Daoy (cell line): ENCODE measurements at places on chromosomes 5 and 9. TPM values are rescaled to one million over a fixed set of nuclear protein-coding genes. Genes with fewer than 3 reads are reported as not detected.

Gene LEAP2
- 0.17 and 0.68 TPM in 2 replicates for total RNA-seq

Gene OR1J4
- total RNA-seq, result not detected in 2 replicates

Gene TMC1
- not detected in 2 replicates for total RNA-seq

Gene ADGRD2
- 0.23 TPM in 1 of 2 replicates, not detected in the other for total RNA-seq

Gene STPG3
- not detected in 2 replicates for total RNA-seq

Gene SLCO6A1
- 0.48 TPM in 1 of 2 replicates, not detected in the other for total RNA-seq

Gene TERT
- 3.9 and 8.8 TPM in 2 replicates for total RNA-seq

Gene RMRP
- 3,813 and 4,416 TPM in 2 replicates for total RNA-seq

Gene ENTR1
- total RNA-seq, result 85.3 and 88.0 TPM in 2 replicates

Gene BRINP1
- total RNA-seq, result not detected in 2 replicates

Gene OLFML2A
- total RNA-seq, result 3.9 and 5.7 TPM in 2 replicates

Gene CYSRT1
- 0.91 TPM in 1 of 2 replicates, not detected in the other for total RNA-seq

Gene ACSL6
- total RNA-seq, result 0.06 and 0.46 TPM in 2 replicates

Gene PAEP
- total RNA-seq, result not detected in 2 replicates

Gene ACOT12
- not detected in 2 replicates for total RNA-seq

Gene EXOC3
- 32.3 and 35.7 TPM in 2 replicates for total RNA-seq

Gene C5orf34
- 15.6 and 17.2 TPM in 2 replicates for total RNA-seq

Gene STC2
- 144 and 149 TPM in 2 replicates for total RNA-seq

DNA sequence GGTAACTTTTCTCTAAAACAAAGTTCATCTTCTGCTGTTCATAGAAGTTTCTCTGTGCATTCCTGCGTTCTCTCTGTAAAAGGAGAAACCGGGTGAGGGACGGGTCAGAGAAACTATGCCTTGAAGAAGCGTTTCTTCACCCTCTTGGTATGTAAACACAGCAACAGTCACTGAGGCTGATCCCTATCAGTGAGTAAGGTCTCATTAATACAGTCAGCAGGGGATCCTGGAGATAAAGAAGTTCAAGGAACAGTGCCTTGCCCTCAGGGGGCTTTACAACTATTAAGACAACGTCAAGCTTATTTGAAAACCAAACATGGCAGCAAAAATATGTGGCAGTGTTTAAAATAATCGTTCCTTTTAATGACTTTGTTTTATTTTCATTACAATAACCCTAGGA is 202.9 kb upstream of the IL12B start:
- peak; percentile 37 for DNase-seq

DNA sequence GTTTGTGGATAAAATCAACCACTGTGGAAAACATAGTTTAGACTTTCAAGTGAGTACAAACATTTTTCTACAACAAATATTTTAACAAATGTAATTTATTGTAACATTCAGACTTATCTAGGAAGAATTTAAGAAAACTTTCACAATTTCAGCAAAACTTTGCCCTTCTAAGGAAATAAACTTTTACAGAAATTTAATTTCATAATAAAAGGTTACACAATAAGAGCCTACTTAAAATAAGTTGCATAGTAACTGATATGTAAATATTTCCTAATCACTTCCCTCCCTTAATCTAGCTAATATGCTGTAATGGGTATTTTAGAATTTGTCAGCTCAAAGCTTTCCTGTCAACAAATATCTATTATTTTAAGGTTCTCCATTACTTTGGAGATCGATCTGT is 1899.9 kb downstream of the MAT2B start:
- DNase-seq, result no peak

DNA sequence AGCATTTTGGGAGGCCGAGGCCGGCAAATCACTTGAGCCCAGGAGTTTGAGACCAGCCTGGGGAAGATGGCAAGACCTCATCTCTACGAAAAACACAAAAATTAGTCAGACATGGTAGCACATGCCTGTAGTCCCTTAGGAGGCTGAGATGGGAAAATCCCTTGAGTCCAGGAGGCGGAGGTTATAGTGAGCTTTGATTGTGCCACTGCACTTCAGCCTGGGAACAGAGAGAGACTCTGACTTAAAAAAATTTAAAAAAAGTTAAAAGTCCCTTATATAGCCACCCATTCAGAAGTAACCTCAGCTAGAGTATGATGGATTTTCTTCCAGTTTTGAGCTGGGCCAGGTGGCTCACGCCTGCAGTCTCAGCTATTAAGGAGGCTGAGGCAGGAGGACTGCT is 72.4 kb downstream of the UGCG start:
- peak; percentile 82 for DNase-seq

DNA sequence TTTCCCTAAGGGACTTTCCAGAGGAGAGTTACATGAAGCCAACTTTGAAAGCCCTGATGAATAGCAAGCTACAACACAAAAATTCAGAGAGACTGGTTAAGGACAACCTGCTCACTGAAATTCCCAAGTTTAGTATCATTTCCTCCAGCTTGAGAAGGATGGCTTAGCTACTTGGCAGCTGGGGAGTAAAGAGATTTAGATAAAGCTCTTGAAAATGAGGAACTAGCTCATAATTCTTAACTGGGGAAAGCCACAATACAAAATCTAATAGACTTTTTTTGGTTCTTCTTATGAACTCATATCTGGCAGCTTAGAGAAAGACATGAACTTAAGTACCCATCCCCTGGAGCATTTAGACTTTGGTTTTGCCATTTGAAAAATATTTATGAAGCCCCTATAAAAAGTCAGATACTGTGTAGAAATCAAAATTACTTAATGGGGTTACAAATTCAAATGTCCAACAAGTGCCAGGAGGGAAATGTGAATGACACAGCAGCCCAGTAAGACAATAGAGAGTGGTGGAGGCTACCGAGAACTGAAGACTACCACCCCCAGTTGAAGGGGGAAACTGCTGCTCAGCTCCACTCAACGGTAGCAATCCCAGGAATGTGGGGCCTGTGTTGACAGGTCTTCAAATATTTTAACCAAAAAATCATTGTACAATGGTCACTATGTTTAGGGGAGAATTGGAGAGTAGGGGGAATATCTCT is 79.4 kb upstream of the ADRB2 start:
- DNase-seq, result no peak

GRCh38 chr9:107739601-107740082 is 250.1 kb upstream of the KLF4 start:
- DNase-seq, result peak; percentile 79

DNA sequence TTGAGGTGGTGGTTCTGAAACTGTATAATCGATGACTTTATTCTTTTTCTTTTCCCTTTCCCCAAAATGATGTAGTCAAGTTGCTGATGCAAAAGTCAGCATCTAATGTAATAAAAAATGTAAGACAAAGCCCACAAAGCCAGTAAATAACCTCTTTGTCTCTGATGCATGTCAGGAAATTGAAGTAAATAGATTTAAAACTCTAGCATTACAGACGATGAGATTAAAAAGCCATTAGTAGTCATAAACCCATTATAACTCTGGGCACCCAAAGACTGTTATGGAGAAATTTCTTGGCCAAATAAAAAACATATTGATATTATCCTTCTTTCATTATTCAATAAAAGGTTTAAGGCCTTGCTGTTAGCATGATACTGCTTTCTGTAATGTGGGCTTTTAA is 548.7 kb downstream of the TUSC1 start:
- no peak for DNase-seq

DNA sequence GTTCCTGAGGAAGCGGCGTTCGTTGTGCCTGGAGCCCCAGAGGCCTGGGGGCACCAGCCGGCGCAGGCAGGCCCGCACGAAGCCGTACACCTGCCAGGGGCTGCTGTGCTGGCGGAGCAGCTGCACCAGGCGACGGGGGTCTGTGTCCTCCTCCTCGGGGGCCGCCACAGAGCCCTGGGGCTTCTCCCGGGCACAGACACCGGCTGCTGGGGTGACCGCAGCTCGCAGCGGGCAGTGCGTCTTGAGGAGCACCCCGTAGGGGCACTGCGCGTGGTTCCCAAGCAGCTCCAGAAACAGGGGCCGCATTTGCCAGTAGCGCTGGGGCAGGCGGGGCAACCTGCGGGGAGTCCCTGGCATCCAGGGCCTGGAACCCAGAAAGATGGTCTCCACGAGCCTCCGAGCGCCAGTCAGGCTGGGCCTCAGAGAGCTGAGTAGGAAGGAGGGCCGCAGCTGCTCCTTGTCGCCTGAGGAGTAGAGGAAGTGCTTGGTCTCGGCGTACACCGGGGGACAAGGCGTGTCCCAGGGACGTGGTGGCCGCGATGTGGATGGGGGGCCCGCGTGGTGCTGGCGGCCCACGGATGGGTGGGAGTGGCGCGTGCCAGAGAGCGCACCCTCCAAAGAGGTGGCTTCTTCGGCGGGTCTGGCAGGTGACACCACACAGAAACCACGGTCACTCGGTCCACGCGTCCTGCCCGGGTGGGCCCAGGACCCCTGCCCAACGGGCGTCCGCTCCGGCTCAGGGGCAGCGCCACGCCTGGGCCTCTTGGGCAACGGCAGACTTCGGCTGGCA is 1.3 kb downstream of the TERT start:
- no peak for DNase-seq

DNA sequence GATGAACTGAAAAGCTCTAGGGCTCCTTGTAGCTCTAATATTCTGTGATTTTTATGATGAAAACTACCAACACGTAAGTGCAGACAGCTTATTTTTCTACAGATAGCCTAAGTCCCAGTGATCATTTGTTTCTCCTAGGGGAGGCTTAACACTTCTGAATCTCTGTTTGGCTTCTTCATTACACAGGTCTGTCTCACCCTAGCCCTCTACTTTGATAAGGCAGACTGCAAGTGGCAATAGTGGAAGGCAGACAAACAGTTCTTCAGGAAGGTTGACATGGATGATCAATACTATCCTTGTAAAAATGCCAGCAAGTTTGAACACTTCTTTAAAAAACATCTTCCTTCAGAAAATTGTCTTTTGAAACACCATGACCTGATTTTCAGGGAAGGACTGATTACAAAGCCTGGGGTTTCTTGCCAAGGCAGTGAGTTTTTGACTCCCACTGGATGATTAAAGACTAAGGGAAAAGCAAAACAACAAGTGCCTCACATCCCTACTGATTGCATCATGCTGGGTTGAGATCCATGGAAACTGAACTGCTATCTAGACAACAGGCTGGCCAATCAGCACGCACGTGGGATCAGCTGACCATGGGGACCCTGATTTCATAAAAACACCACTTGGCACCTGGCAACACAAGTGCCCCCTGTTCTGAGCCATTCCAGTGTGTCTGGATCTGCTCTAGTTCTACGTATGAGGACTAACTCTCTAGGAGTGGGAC is 212.2 kb downstream of the SMARCA2 start:
- DNase-seq, result peak; percentile 37

GRCh38 chr5:154505567-154505966 is 27.5 kb upstream of the HAND1 start:
- DNase-seq, result no peak

GRCh38 chr5:2908086-2908485 is 156.6 kb upstream of the IRX2 start:
- DNase-seq, result no peak

- no peak for DNase-seq
These were observed 950.4 kb downstream of the EFNA5 start for GRCh38 chr5:106720367-106720766.

GRCh38 chr5:112417931-112418658 is 982 bp downstream of the EPB41L4A start:
- peak; percentile 40 for DNase-seq

DNA sequence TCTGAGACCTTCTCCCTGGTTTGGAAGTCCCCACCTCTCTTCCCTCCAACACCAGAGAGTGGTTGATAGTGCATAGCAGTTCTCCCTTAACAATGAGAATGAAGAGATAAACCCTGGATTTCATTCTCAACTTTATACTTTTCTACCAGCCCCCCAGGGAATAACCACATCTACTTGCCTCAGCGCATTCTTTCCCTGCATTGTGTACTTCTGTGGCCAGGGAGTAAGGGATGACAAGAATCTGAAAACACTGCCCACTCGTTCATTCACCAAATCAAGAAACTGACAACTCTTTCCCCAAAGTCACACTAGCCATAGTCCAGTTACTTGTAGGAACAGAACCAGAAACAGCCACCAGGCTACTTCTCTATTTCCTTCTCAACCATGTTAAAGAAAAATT is 46.0 kb upstream of the SPIN1 start:
- DNase-seq, result no peak

DNA sequence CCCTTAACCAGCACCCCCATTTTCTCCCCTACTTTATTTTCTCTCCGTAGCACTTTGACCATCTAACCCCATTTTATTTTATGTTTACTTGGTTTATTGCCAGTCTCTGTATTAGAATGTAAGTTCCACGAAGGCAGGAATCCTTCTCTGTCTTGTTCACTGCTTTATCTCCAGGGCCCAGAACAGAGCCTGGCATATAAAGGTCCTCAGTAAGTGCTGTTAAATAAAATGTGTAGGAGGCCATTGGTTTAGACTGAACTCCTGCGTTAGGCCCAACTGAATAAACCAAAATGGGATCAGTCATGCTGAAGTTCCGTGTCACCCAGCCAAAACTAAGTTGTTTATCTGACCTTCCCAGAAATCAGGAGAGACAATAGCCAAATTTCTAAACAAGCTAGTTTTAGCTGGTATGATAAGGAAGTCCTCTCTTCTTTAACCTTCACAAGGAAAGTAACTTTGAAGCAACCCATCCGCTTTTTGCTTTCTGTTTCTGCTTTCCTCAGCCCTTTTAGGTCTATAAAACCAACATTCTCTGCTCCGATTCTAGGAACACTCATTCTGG is 29.0 kb upstream of the CCNJL start:
- no peak for DNase-seq

GRCh38 chr5:9082996-9083395 is 462.9 kb downstream of the SEMA5A start:
- no peak for DNase-seq

DNA sequence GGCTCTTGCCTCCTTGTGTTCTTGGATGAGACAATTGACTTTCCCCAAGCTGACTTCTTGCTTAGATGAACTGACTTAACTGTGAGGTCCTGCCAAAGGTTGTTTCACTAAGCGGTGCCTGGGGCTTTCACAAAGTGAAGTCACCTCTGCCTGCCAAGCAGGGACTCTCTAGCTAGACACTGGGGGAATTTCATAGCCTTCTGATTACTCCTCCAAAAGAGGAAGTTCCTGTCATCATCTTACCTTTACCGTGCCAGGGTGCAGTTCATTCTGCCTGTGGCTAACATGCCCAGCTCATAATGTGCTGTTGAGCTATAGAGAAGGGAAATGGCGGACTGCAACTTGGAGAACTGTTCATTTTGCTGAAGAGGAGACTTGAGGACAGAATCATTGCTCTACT is 472.0 kb upstream of the WWC1 start:
- no peak for DNase-seq

GRCh38 chr5:25119650-25120049 is 474.9 kb upstream of the CDH10 start:
- DNase-seq, result peak; percentile 13

DNA sequence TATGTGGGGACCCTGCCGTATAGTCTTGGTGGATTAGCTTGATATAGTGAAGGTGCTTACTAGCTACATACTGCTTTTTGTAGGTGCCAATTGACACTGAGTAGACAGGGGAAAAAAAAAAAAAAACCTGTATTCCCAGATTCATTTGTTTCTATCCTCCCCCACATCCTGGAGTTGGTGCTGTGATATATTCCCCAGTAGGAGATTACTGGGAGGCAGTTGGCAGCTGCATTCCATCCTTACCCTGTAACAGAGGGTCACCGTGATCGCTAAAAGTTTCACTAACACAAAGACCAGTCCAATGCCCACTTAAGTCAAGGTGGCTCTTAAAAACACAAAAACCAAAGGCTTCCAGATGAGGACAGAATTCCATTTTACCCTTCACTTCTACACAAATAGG is 27.4 kb upstream of the TOMM5 start:
- DNase-seq, result no peak
